SJSA1 (cell line): ENCODE measurements at places on chromosomes 3 and 15. TPM values are rescaled to one million over a fixed set of nuclear protein-coding genes. Genes with fewer than 3 reads are reported as not detected.
A peak's percentile ranks its signal among the peaks of the same experiment; 100 is the strongest.

Gene LDHAL6B
- total RNA-seq: not detected in 2 replicates

Gene FAM43A
- 14.2 and 17.6 TPM in 2 replicates for total RNA-seq

DNA sequence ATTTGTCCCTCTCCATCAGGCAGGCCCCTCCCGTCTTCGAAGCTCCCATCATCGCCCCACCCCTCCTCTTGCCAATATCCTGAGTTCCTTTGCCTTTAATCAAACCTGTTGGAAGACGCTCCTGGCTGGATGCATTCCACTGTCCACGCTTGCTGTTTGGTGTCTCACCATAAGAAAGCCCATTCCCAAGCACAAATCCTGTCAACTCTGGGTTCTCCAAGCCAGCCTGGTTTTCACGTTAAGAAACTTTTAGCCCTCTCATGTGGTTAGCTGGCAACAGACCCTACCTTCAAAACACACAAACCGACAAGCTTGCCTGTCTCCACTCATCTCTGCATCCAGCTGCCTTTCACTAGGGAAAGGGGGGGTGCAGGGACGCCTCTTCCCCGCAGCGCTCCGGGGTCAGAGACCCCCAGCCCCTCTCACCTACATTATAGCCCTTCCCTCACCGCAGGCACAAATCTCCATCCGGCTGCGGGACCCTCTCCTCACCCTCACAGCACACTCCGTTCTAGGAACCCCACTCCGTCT is 1.1 kb downstream of the GORASP1 start:
- DNase-seq: peak; percentile 17

- no peak for DNase-seq
Measured at GRCh38 chr15:80798911-80799310, 19.7 kb downstream of the CEMIP start.

DNA sequence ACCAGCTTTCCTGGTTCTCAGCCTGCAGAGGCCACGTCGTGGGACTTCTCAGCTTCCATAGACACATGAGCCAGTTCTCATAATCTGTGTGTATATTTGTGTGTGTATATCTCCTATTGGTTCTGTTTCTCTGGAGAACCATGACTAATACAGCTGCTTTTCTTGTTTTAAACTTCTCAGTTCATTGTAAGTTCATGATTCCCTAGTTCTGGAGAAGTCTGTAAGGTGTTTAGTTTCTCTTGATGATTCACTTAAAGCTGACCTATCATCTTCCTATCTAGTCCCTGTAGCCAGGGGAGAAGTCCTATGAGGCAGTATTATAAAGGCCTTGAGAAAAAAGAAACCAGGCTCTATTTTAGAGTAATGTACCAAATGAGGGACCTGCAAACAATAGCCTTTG is 147.7 kb downstream of the RYR3 start:
- no peak for DNase-seq

- DNase-seq: no peak
Measured at GRCh38 chr3:54871867-54872266, 56.0 kb downstream of the LRTM1 start.

DNA sequence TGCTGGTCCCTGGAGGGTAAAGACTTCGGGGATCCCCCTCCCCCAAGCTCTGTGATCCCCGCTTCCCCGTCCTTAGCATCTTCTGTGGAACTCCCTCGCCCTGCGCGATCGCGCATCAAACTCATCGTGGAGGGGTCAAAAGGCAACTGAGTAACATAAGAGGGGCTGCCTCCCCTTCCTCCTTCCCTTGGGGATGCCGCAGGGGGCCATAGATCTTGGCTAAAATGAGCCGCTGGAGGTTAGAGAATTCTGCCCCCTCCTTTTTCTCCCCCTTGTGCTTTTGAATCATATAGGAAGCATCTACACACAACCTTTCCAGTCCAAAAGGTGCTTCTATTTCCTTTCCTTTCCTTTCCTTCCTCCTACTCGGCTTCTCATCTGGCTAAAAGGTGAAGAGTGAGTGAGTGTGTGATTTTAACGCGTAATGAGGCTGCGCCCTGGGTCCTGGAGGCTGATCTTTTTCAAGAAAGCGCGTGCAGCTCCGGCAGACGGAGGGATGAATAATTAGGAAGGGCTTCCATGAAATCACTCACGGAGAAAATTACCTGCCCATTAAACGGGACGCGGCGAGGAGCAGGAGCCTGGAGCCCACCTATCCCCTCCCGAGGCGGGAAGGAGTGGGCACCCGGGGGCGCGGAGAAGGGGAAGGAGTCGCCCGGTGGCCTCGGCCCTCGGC is 831 bp upstream of the ROBO2 start:
- DNase-seq: no peak
